ENCODE measurements at places on chromosomes 5 and 9.

DNA sequence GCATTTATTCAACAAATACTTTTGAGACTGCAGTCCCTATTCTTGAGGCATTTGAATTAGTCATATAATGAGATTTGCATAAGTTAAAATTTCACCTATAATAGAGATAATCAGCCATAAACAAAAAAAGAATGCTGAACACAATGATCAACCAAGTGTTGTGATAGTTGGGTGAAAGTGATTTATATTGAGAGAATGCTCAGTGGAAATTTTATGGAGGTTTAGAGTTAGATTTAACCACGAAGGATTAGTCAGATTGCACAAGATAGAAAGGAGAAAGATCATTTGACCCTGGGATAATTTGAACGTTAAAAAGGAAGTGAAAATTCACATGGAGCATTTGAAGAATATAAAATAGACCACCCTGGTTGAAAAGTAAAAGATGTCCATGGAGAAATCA is 356.2 kb downstream of the NPR3 start:
- DNase-seq, result no peak

GRCh38 chr5:75551471-75551870 is 39.8 kb downstream of the POLK start:
- DNase-seq, result no peak

- DNase-seq, result no peak
Measured at GRCh38 chr5:65483546-65484346, 2.0 kb upstream of the ADAMTS6 start.

- DNase-seq, result no peak
Measured at GRCh38 chr5:123874600-123875201, 362.7 kb downstream of the CSNK1G3 start.

DNA sequence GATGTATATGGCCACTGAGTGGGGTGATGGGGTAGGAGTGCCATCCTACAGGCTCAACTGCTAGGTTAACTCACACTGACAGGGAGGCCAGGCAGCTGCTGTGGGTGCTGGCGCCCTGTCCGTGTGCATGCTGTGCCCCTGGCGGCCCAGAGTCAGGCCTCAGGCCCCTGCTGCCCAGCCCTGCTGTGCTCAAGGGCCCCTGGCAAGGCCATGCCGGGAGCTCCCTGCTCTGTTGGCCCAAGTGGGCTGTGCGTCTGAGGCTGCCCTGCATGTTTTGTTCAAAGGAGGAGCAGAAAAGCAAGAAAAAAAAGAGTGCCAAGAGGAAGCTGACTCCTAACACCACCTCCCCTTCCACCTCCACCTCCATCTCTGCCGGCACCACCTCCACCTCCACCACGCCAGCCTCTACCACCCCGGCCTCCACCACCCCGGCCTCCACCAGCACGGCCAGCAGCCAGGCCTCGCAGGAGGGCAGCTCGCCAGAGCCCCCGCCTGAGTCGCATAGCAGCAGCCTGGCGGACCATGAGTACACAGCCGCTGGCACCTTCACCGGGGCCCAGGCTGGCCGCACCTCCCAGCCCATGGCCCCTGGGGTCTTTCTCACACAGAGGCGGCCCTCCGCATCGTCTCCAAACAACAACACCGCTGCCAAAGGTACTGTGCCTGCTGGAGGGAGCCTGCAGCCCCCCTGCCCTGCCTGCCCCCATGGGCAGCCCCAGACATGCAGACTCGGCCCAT is 100.1 kb downstream of the PHF2 start:
- no peak for DNase-seq

GRCh38 chr5:145118127-145118526 is 717.0 kb downstream of the PRELID2 start:
- DNase-seq, result no peak

- no peak for DNase-seq
Measured at GRCh38 chr5:140677947-140678346, 4.6 kb upstream of the DND1 start.

- no peak for DNase-seq
Measured at GRCh38 chr5:167665841-167666375, 625.5 kb upstream of the WWC1 start.

DNA sequence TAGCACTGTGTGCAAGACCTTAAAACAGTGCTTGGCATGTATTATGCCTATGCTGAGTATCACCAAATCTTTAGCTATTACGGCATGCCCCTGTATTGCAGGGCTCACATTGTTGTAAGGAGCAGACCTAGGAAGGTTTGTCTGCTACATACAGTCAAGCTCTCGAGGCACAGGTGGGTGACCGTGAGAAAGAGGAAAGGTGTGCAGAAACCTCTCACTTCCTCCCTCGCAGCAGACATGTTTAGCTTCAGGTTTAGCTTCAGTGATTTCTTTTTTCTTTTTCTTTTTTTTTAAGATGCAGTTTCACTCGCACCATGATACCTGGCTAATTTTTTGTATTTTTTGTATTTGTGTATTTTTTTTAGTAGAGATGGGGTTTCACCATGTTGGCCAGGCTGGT is 275.8 kb upstream of the RIOK2 start:
- no peak for DNase-seq

DNA sequence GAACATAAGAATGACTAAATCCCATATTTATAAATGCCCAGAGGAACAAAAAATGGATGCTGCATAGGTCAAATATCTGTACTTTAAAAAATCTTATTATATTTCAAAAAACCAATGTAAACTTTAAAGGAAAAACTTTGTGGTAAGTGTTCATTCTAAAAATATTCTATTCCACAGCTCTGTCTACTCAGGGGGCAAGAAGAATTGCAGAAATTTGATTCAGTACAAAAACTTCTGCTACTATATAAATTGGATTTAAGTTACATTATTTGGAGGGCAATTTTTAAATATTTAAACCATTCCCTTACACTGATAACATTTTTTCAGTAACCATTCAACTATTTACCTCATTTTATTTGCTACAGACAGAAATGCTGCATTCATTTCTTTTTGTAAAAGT is 32.1 kb downstream of the NFIB start:
- DNase-seq, result no peak

DNA sequence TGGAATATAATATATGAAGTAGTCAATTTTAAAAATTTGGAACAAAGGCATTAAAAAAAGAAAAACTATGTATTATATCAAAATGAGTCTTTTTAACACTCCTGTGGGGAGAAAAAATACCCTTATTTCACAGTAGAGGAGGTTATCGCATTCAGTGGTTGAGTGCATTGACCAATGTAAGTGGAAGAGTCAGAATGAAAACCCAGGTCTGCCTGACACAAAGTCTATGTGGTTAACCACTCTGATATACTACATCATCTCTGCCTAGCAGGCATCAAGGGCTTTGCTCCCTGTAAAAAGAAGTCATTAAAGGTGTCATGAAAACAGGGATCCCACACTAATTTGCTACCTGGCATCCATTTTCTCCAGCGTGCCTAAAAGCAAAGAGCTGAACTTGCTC is 417.2 kb upstream of the C9orf72 start:
- DNase-seq, result no peak

DNA sequence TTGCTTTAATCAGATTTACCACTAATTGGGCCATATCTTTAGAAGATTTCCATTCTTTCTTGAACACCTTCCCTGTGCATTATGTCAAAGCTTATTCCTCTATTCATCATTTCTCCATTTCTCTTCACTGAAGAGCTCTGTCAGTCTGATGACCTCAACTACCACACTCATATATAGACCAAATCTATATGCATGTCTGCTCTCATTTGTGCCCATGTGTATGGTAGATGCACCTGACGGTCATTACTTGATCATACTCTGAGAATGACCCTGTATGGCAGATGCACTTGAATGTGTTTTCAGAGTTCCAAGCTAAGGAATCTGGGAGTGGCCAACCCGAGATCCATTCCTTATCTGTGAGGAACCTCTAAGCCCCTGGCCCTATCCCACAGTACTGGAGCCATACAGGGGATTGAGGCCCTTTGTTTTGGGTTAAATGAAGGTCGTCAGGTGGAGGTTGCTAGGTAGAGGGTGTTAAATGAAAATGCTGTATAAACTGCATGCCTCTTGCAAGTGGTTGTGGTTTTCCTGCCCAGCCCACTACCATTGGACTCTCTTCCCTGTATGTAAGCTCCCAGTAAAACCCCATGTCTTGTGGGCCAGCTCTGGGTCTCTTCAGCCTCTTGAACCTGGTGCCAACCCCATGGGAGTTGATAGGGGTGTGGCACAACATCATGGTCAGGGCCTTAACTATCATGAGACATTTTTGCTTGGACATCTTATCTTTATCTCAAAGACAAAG is 229.5 kb downstream of the KIAA0825 start:
- DNase-seq, result no peak

- DNase-seq, result no peak
Measured at GRCh38 chr5:119276978-119277377, 78.8 kb upstream of the TNFAIP8 start.

GRCh38 chr9:4349816-4350418 is 50.0 kb upstream of the GLIS3 start:
- no peak for DNase-seq

DNA sequence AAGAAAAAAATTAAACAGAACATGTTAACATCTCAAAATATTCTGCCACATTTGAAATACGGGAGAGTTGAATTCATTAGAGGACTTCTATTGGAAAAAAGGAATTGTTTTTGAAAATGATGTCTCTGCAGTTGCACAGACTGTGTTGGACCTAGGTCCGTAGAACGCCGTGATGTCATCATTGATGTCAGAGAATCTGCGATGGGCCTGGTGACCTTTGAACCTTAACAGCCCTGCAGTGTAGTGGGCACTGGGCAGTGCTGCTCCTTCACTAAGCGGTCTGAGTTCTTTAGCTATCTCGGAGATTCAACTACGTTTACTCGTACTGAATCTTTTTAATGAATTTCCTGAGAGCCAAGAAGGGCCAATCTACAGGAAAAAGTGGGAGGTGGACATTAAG is at the start of gene FAM170A:
TSS of gene FAM170A (plus strand) at position 220 of the 400 bp plus-strand sequence. CDS start 211 bp downstream, outside the sequence.
- DNase-seq, result no peak

DNA sequence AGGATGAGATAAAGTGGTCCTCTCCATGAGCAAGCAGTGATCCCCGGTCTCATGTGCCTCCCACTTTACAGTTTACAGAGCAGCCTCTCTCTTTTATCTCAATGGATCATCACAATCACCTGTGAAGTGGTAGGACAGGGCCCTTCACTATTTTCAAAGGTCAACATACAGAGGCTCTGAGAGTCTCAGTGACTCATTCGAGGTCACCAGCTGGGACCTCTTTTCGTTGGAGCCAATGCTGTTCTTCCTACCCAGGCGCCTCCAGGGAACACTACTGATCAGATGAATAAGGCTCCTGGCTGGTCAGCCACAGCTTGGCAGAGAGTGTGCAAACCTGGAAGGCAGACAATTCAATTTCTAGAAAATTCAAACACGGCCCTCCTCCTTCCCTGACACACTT is 16.6 kb downstream of the GGTA1 start:
- no peak for DNase-seq

DNA sequence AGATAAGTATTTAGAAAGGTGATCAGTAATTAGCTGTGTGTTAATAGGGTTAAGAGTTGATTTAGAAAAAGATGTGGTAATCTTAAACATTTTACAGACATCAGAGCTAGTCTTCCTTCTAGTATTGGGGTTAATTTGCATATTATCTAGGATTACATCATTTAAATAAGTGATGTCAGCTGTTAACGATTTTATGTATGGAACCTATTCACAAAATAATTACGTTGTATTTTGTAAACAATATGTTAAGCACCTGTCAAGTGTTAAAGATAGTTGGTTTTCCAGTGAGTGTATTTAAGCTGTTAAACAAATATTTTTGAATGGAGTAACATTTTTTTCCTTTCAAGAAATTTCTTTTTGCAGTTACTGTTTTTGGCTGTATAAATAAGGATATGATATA is 2.2 kb downstream of the DCP2 start:
- DNase-seq, result no peak

DNA sequence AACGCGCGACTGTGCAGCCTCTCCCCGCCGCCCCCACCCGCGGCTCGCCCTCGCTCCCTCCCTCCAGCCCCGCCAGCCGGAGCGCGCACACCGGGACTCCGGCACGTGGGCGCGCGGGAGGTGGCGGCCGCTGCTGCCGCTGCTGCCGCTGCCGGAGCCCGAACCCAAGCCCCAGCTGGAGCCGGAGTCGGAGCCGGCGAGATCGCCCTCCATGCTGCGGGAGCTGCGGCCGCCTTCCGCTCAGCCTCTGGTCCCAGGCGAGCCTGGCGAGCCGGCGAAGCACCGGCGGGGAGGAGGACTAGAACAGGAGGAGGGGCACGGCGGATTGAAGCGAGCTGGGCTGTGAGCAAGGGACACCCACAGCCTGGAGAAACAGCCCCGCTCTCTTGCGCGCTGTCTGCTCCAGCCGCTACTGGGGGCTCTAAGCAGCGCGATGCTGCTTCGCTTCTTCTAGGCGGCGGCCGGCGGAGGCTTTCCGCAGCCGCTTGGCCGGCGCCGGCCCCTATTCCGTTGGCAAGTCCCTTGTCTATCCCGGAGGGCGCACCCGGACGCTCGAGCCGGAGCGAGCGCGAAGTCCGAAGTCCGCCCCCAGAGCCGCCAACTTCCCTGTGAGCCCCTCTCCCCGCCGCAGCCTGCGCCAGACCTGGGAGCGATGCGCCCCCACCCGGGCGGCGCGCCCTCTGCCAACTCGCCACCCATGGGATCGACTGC is 598.7 kb upstream of the SGCD start:
- DNase-seq, result no peak

DNA sequence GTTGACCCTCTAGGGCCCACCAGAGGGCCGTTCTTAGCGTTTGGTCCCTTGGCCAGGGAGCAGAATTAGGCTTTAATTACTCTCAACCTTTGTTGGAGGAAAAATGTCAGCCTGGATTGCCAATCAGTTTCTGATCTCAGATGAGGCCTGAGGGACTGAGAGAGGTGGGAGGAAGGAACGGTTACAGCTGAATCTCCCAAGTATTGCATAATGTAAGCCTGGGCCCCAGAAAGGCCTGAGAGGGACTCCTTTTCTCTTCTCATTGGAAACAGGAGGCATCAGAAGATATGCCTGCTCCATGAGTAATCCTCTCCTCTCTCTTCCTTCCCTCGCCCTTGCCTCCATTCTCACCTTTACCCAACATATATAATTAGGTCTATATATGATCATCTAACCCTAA is 105.7 kb downstream of the INSYN2B start:
- DNase-seq, result no peak

DNA sequence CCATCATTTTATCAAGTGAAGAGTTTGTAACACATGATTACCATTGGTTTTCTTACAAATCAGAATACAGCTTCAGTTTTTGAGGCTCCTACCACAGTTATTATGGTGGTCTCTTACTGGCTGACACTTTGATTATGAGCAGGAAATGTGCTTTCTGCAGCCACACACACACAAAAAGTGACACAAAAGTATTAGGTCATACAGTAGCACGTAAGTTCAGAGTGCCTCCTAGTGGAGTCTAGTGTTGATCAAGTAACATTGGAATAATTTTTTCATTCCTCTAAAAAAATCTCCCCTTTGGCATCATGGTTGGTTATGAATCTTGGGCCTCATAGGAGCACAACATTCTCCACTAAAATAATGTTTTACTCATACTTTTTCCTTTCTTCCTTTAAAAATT is 37.6 kb downstream of the PAM start:
- no peak for DNase-seq

DNA sequence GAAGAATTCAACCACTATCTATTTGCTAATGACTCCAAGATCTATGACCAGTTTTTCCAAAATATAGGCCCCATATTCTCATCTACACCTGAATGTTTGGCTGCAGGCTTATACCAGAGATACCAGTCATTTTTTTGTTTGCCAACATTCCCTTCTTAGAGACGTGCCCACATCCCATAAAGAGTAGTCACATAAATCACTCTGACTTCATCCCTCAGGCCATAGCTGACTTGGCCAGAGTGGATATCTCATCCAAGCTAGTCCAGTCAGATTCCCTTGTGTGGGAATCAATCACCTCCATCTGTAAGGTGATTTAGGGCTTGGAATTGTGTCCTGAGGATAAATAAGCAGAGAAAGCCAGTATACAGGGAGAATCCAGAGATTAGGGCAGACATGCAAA is 124.3 kb upstream of the SLC24A2 start:
- no peak for DNase-seq

All from activated CD4-positive, CD25-positive, alpha-beta regulatory T cell treated with anti-CD3 and anti-CD28 coated beads, Interleukin-2, amount 50 U/mL, for 16 hours (primary cell).